Stimulated activated CD4-positive, alpha-beta T cell treated with anti-CD3 and anti-CD28 coated beads, Interleukin-2, amount 100 ng/mL, for 4 hours (primary cell): ENCODE measurements at places on chromosomes 5 and 9.

- no peak for DNase-seq
These were observed 297.9 kb downstream of the MED10 start for GRCh38 chr5:6080436-6080835.

GRCh38 chr9:108842610-108843295 lies 13.0 kb downstream of the ACTL7B start:
- no peak for DNase-seq

DNA sequence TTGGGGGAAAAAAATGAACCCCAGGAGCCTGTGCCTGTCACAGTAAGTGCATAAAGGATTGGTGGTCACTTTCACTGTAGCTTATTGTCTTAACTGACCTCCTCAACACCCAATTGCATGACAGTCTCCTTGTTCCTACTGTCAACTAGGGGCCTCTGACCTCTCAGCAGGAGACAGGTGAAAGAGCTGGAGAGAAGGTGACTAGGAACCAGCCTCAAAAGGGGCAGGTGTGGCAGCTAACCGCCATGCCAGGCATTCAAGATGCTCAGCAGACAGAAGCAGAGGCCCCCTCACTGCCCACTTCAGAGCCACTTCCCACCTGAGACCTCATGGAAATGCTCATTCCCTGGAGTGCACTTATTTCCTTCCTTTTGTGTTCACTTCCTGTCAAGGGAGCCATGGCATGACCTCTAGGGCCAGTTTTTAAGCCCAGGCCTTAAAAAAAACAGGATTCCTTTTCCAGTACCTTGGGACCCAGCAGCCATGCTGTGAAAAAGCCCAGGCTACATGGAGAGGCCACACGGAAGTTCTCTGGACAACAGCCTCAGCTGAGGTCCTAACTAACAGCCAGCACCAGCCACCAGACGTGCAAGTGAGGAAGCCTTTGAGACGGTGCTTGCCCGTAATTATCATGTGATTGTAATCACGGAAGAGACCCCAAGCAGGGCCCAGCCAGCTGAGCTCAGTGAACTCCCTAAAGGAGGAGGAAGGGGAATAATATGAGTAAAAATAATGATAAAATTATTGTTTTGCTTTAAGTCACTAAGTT lies 74.9 kb downstream of the NSUN2 start:
- DNase-seq: no peak

DNA sequence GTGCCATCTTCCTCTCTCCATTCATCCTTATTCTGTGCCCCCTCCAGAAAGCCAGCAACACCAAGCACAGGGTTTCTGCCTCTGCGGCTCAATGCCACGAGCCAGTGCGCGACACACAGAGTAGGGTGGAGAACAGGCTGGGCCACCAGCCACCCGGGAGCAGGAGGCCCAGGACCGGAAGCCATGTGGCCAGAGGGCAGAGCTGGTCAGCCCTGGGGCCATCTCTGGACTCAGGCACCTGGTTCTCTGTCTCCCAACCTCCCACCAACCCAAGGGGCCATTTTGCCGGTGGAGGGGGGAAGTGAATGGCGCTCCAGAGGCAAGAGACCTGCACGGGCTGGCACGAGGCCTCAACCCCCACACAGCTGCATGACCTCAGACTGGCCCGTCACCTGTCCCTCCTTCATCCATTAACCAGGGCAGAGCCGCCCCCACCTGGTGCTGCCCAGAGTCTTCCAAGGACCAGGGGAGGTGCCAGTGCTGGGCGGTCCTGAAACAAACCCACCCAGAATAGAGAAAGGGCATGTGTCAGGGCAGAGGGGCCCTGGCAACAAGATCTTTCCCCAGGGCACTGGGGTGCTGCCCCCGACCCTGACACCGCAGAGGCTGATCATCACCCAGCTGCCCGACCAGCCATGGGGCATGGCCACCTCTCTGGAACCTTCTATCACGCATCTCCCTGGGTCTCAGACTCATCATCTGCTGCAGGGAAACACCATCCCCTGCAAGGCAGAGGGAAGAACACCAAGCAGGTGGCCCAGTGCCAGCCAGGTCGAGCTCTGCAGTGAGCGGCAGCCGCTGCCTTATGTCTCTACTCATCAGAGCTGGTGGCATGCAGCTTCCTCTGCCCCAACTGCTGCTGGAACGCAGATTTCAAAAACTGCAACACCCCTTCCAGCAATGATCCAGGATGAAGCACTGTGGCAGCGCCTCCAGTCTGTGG lies 11.9 kb downstream of the VAV2 start:
- no peak for DNase-seq

- DNase-seq: no peak
These were observed 29.8 kb upstream of the RXRA start for GRCh38 chr9:134296301-134297082.

- DNase-seq: no peak
These were observed 49.4 kb downstream of the ABHD17B start for GRCh38 chr9:71861618-71862017.

- no peak for DNase-seq
These were observed 298.4 kb upstream of the GRAMD2B start for GRCh38 chr5:126124706-126125345.

DNA sequence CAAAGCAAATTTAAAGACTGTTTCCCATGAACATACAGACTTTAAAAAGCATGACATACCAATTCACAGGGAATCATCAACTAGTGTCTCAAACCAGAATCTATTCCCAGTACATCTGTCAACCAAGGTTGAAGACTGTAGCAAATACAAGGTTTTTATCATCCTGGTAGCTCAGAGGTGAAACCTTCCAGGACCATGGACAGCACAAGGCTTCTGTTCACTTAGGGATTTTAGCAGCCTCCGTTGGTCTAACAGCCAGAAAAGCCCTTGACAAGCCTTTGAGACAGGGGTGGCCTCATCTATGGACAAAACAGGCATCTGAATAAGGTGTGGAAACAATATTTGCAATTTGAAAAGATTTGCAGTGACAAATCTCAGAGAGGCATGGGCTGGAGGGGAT lies 119.0 kb downstream of the TRIM32 start:
- no peak for DNase-seq

GRCh38 chr9:79555474-79556089 lies 16.2 kb upstream of the TLE4 start:
- no peak for DNase-seq

GRCh38 chr5:73482383-73483136 lies 15.7 kb upstream of the BTF3 start:
- DNase-seq: no peak

- DNase-seq: no peak
These were observed 27.0 kb downstream of the ADGRD2 start for GRCh38 chr9:124477211-124477647.

DNA sequence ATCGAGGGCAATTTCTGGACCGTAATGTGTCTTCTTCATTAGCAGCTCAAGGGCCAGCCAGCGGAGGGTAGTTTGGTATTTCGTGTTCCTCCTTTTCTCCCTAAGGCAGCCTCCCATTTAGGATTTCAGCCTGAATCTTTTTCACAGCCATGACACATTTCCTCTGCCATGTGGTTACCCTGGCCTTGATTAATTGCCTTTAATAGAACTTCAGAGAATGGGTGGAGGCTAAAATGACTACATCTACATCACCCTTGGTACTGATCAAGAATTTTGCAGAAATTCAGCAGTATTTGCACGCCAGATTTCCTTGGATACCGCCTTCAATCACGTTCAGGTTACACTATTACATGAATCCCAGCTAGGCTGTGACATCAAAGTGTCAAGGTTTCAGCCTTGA lies 58.0 kb downstream of the ADAMTS16 start:
- DNase-seq: no peak

GRCh38 chr5:161002571-161003074 lies 150.6 kb upstream of the ATP10B start:
- no peak for DNase-seq

- no peak for DNase-seq
These were observed 47.5 kb downstream of the UBE2QL1 start for GRCh38 chr5:6496207-6496584.

DNA sequence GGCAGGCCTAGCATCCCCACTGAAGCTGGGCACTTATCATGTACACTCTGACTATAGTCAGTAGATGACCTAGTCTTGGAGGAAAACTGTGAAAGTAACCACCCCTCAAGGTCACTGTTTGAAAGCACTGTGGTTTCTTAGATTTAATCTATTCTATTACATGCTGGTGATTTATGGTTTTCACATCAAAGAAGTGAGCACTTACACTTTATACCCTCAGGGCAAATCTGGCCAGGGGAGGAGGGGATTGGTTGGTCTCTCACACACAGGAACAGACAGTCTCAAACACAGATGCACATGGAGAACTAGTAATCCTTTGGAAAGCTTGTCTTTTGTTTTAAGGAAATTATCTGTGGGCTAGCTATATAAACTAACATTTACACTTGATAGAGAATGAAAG lies 17.9 kb upstream of the SPIN1 start:
- DNase-seq: no peak

- DNase-seq: no peak
These were observed 10.2 kb downstream of the SH3PXD2B start for GRCh38 chr5:172444110-172444510.

- DNase-seq: no peak
These were observed 402.8 kb downstream of the MAT2B start for GRCh38 chr5:163908253-163908652.

DNA sequence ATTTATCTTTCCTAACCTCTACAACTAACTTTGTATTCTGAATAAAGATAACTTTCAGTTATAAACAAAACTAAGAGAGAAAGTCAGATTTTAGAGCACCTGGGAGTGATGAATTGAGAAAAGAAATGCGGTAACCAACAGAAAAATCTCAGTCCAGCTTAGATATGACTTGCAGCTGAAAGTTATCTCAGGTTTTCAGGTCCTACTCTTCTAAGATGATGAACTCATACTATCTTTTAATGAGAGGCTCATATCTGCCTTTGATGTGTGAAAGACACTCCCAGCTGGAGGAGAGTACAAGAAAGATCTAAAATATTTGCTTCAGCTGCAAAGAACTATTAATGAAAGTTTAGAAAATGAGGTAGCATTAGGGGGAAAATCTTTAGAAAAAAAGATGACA lies 190.5 kb downstream of the DENND1A start:
- no peak for DNase-seq

DNA sequence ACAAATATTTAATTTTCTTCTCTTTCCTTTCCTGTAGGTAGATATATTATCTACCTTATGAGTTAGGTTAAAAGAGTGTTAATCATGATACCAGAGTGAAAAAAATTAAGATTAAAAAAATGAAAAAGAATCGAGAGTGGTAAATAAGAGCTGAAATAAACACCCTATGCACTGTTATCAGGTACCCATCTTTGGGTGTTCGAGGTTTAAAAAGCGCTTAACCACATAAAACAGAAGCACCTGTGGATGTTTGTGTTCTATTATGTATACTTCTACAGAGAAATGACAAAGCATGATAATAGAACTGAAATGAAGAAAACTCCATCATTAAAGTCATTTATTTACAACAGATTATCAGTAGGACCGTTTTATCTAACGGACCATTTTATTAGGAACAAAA lies 25.7 kb upstream of the GCNT4 start:
- no peak for DNase-seq

DNA sequence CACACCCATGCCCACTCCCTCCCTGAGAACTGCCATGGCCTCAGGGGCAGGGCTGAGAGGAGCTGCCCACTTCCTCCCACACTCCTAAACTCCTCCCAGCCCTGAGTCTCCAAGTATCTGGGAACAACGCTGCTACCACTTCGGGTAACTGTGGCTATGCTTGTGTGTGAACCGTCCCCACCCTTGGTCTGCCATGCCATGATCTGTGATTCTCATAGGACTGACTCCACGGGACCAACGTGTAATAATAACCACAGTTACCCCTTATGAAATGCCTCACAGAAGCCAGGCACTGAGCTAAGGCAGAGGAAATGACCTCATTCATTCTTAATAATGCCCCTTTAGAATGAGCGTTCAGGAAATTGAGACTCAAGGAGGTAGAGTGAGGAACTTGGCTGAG lies 103.9 kb upstream of the SMIM23 start:
- no peak for DNase-seq

GRCh38 chr9:73437758-73438157 lies 286.1 kb downstream of the ANXA1 start:
- DNase-seq: no peak

GRCh38 chr9:85515021-85515420 lies 226.7 kb downstream of the AGTPBP1 start:
- no peak for DNase-seq

GRCh38 chr9:99966001-99966400 lies 59.5 kb downstream of the STX17 start:
- no peak for DNase-seq

GRCh38 chr5:86797677-86798076 lies 179.9 kb downstream of the COX7C start:
- no peak for DNase-seq

GRCh38 chr5:134857401-134857800 lies 11.6 kb downstream of the C5orf24 start:
- DNase-seq: no peak

DNA sequence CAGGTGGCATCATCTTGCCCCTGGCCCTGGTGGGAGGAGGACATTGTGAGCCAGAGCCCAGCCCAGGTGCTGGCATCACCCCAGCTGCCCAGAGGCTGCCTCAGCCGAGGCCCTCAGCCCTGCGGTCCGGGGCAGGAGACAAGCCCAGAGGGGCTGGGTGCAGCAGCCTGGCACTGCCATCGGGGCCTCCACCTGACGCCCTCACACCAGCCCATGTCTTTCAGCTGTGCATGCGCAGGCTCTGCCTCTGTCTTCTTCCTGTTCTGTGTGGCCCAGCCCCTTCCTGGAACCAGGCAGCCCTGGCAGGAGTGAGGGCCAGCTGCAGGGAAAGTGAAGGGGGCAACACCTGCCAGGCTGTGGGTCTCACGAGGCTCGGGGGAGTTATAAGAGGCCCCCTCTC lies 4.8 kb upstream of the CEL start:
- no peak for DNase-seq

DNA sequence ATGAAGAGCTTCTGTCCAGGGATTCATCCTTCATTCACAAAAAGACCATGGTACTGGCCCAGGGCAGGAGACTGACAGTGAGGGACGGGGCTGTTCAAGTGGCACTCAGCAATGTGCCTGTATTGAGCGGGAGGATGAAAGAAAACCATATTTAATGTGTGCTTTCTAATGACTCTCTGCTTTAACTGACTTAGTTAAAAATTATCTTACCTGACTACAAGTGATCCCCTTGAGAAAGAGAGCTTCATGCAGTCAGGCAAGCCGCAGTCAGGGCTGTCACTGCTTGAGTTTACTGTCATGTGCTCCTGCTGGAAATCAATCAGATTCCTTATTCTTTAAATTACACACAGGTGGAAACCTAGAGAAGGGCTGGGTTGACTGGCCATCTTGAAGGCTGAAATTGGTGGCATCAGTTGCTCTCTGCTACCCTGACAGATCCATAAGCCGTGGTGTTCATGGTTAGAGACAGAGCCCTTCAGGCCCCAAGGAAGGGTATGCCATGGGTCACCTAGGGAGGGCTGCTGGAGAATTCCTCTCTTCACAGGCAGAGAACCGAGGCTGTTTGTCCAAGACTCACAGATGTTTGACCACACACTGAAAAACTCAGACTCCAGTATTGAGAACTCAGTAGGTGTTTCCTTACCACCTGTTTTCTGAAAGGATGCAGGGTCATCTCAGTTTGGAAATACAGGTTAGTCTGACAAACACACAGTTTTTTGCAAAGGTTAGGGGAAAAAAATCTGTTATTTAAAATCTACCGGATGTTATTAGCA lies 70.9 kb downstream of the TRIO start:
- DNase-seq: no peak
